ENCODE measurements at places on chromosomes 6 and 20. TPM values are rescaled to one million over a fixed set of nuclear protein-coding genes. Genes with fewer than 3 reads are reported as not detected.

PPT2 gene
- polyA plus RNA-seq = 4.0 TPM

ADGRG6 gene
- polyA plus RNA-seq = not detected

SSTR4 gene
- not detected for polyA plus RNA-seq

CYP39A1 gene
- polyA plus RNA-seq = not detected

PNPLA1 gene
- polyA plus RNA-seq = 3.5 TPM

RSPO4 gene
- polyA plus RNA-seq = not detected

TRIM15 gene
- polyA plus RNA-seq = not detected

SOX18 gene
- polyA plus RNA-seq = not detected

LYRM4 gene
- polyA plus RNA-seq = 13.7 TPM

WASF1 gene
- 0.32 TPM for polyA plus RNA-seq

GNMT gene
- 0.31 TPM for polyA plus RNA-seq

LGSN gene
- polyA plus RNA-seq = not detected

NOX3 gene
- not detected for polyA plus RNA-seq

DOK5 gene
- polyA plus RNA-seq = not detected

TSPO2 gene
- not detected for polyA plus RNA-seq

KCNS1 gene
- not detected for polyA plus RNA-seq

SIRPG gene
- 0.51 TPM for polyA plus RNA-seq

MUC21 gene
- polyA plus RNA-seq = not detected

KCNQ2 gene
- polyA plus RNA-seq = not detected

TEAD3 gene
- not detected for polyA plus RNA-seq

HAO1 gene
- not detected for polyA plus RNA-seq

CALHM6 gene
- 261 TPM for polyA plus RNA-seq

NFATC2 gene
- 0.03 TPM for polyA plus RNA-seq

BCAS4 gene
- 0.16 TPM for polyA plus RNA-seq

OR2H2 gene
- polyA plus RNA-seq = not detected

SLC32A1 gene
- polyA plus RNA-seq = not detected

OR12D3 gene
- not detected for polyA plus RNA-seq

COL9A1 gene
- polyA plus RNA-seq = not detected

LKAAEAR1 gene
- 1.7 TPM for polyA plus RNA-seq

PRELID3B gene
- polyA plus RNA-seq = 21.0 TPM
